ENCODE measurements at places on chromosomes 6 and 20.

- no peak for DNase-seq
These were observed 331.9 kb upstream of the JARID2 start for GRCh38 chr6:14913931-14914330.

DNA sequence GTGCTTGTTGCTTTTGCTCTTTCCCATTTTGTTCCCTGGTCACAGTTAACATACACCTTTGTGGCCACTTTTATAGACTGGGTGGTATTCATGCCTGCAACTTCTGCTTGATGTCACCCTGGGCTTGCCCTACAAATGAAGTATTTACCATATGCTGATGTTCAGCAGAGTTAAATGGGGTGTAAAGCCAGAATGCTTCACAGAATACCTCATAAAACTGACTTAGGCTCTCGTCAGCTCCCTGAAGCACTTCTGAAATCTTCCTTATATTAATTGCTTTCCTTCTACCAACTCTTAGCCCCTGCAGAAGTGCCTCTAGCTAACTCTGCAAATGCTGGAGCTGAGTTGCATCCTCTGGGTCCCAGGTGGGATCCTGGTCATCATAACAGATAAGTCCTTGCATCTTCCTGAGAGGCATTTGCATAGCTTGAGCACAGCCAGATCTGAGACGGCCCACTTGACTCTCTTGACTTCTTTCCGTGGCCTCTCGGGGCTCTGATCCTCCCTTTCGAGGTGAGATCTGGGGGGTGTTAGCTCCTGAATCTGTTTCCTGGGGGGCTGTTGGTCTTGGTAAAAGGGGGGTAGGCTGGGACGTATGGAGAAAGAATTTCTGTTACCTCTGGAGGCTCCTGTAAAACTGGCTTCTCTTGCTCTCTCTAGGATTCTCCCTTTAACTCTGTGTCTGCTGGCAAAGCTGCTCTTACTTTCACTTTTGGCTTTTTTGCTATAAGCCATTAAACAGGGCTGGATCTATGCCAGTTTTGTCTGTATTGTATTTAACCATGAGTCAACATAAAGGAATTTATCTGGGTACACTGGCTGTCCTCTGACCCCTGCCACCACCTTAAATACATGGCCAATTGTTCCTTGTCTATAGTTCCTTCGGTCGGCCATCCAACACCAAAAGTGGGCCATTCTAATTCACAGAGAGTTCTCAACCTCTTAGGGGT, 223.0 kb upstream of the SYNCRIP start:
- DNase-seq: peak; percentile 21

DNA sequence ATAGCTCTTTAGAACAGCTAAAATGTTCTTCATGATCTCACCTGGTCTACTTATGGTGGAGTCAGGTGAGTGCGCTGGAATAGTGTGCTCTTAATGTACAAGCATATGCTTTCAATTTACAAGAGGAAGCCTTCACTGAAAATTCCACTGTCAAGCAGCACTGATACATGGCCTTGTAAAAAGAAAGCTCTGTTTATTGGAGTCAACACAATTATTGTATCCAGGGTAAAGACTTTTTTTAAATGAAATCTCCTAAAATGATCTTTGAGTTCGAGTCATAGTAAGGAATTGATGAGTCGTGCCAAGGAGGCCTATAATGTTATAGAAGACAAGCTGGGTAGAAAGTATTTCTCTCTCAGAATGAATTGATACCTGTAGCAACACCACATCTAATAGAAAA, 41.6 kb upstream of the CARMIL1 start:
- DNase-seq: no peak

- DNase-seq: no peak
These were observed 34.2 kb downstream of the ARHGAP40 start for GRCh38 chr20:38635721-38636288.

- DNase-seq: no peak
These were observed 48.3 kb upstream of the EEF1A1 start for GRCh38 chr6:73569121-73569520.

GRCh38 chr6:93341900-93342613, 77.3 kb downstream of the EPHA7 start:
- DNase-seq: no peak

- peak; percentile 43 for DNase-seq
These were observed 189.4 kb upstream of the RREB1 start for GRCh38 chr6:6918216-6918983.

- DNase-seq: no peak
These were observed 119.3 kb downstream of the ASCC3 start for GRCh38 chr6:100761841-100762240.

DNA sequence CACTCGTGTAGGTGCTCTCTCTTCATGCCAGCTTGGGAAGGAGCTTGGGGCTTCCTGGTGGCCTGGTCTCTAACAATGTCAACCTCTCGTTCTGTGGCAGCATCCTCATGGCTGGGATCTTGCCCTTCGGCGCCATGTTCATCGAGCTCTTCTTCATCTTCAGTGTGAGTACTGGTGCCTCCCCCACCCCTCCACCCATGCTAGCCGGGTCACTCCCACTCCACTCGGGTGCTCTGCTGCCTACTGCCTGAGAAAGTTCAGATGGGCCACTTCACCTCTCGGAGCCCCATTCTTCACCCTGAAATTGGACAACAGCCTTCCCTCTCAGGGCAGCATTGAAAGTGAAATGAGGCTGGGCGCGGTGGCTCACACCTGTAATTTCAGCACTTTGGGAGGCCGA, 48.8 kb downstream of the TM9SF4 start:
- no peak for DNase-seq

GRCh38 chr6:52697903-52698302, 27.0 kb downstream of the TMEM14A start:
- peak; percentile 2 for DNase-seq

- DNase-seq: peak; percentile 14
These were observed 11.0 kb upstream of the BLOC1S5 start for GRCh38 chr6:8075185-8075584.

DNA sequence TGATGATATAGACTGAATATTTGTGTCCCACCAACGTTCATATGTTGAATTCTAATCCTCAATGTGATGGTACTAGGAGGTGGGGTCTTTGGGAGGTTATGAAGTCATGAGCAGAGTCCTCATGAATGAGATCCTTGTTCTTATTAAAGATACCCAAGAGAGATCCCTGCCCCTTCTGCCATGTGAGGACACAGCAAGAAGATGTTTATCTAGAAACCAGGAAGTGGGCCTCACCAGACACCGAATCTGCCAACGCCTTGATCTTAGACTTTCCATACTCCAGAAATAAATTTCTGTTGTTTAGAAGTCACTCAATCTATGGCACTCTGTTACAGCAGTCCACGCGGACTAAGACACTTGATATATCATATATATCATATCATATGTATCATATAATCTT, 67.7 kb upstream of the GCM1 start:
- DNase-seq: no peak

- no peak for DNase-seq
These were observed 215.1 kb downstream of the PACRG start for GRCh38 chr6:162942866-162943265.

- no peak for DNase-seq
These were observed 242.8 kb upstream of the RGS17 start for GRCh38 chr6:153373869-153374268.

DNA sequence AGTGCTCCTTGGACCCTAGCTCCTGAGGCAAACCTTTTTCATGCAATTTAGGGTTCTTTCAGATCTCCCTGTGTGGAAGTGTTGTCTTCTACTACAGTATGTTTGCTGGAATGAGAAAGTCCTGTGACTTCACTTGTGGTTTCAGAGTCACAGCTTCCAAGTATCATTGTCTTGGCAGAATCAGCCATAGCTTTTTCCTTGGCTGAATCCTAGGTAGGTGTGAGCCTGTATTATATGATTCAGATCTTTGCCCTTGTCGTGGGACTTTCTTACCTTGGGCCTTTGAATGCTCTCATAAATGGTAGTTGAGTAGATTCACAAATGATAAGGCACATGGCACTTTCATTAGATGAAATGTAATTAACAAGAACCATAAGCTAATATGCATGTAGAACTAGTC, 16.5 kb downstream of the CARMIL1 start:
- DNase-seq: no peak

GRCh38 chr6:132361101-132361500, 40.2 kb downstream of the MOXD1 start:
- no peak for DNase-seq

GRCh38 chr20:57918551-57918950, 208.7 kb upstream of the PMEPA1 start:
- DNase-seq: no peak

DNA sequence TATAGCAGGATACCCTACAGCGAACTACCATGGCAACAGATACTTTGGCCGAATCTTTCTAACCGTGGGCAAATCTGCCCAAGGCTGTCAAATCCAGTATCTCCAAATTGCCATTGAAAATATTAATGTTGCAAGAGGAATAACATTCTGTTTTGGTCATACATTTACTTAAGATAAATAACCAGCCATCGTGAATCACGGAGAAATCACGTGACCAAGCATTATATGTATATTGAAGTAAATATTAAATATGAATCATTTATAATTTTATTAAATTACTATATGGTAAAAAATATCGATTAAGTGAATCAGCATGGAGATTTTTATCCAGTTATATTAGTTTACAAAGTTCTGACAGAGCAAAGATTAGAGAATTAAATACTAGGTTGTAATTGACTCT, 714.6 kb upstream of the GJE1 start:
- DNase-seq: no peak

GRCh38 chr6:101770116-101770515, 376.6 kb downstream of the GRIK2 start:
- no peak for DNase-seq

GRCh38 chr20:1623501-1624205, 3.8 kb upstream of the SIRPB1 start:
- DNase-seq: no peak

DNA sequence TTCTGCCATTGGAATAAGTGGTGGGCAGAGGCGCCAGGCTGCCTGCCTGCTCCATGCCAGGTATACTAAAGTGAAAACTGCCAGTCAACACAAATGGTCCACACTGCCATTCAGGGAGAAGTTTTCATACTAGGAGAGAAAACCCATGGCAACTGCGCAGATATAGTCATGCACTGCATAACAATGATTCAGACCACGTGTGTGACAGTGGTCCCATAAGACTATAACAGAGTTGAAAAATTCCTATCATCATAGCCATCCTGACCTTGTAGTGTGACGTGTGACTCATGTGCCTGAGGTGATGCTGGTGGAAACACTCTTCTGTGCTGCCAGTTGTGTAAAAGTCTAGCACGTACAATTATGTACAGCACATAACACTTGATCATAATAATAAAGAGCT, 25.1 kb downstream of the ZC3H12D start:
- DNase-seq: no peak

DNA sequence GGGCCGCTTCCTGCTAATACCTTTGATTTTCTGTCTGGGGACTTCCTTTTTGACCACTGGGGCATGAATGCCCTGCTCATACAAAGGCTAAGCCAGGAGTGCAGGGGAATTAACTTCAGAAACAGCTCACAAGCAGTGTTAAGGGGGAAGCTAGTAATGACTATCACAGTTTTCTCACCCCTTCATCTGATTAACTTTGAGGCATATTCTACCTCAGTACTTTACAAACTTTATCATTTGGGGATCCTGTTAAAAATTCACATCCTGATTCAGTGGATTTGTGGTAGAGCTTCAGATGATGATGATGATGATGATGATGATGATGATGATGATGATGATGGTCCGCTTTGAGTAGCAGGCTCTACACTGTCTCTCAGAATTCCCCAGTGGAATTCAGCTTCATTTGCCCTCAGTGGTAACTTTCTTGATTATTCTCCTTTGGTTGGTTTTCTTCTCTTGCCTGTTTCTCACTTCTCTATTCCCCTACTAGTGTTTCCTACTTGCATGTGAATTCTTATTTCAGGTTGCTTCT, 78.4 kb upstream of the TMEM170B start:
- no peak for DNase-seq

Measured in Kasumi-1 (cell line).